Suprapubic skin (tissue), 4 donors: ENCODE measurements at places on chromosomes 7 and 10. TPM values are rescaled to one million over a fixed set of nuclear protein-coding genes. Genes with fewer than 3 reads are reported as not detected.

Gene VAX1
- not detected for total RNA-seq

Gene EVX1
- not detected for total RNA-seq

Gene DKK1
- total RNA-seq = 18.5 TPM

Gene HYAL4
- total RNA-seq = 2.8 TPM

Gene ACTL6B
- not detected for total RNA-seq

Gene SLC16A12
- 1.4 TPM for total RNA-seq

Gene C7orf25
- total RNA-seq = 7.1 TPM

Gene PNLIP
- total RNA-seq = not detected

Gene CFTR
- 13.5 TPM for total RNA-seq

Gene GNG11
- total RNA-seq = 6.8 TPM
